ENCODE measurements at places on chromosomes 2 and 18.

DNA sequence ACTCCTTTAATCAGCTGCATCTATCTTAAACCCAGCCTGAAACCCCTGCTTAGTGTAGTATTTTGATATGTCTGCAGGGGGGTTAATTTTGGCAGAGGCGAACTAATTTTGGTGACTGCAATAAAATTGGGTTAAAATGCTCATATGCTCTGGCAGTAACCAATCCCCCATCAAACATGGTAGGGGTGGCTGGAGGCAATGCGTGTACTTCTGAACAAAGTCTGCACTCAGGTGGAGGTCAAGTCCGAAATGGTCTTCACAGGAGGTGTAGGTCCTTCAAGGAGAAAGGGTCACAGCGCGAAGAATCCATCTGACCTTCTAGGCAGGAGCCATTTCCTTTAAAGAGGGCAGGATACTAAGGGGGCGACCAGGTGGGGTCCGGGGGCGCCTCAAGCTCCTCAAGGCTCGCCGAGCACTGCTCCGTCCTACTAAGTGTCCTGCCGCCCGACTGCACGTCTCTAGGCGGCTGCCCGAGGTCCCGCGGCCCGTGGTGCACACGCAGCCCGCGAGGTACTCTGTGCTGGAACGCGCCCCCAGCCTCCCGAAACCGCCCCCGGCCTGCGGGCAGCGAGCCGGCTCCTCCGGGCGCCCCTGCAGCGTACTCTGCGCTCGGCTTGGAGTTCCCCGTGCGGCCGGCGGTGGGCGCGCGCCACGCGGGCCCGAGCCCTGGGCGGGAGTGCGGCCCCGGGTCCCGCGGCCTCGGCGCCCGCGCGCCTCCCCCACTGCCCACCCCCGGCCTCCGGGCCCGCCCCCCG is 1.7 kb upstream of the LDLRAD4 start:
- DNase-seq = peak; percentile 41

DNA sequence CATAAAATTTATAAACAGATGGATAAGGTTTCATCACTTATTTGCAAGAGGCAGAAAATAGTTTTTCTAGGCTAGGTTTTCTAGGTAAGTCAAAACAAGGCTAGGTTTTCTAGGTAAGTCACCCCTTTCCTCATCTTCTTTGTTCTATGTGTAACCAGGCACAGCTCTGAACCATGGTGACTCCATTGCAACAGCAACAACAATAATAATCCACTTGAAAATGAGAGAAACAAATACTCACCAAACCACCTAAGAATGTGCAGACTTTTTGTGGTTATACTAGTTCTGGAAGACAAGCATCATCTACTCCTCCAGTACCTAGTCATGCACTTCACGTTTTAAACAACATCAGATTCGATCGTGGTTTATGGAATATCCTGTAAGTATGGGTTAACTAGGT is 237.4 kb upstream of the ACVR2A start:
- no peak for DNase-seq

DNA sequence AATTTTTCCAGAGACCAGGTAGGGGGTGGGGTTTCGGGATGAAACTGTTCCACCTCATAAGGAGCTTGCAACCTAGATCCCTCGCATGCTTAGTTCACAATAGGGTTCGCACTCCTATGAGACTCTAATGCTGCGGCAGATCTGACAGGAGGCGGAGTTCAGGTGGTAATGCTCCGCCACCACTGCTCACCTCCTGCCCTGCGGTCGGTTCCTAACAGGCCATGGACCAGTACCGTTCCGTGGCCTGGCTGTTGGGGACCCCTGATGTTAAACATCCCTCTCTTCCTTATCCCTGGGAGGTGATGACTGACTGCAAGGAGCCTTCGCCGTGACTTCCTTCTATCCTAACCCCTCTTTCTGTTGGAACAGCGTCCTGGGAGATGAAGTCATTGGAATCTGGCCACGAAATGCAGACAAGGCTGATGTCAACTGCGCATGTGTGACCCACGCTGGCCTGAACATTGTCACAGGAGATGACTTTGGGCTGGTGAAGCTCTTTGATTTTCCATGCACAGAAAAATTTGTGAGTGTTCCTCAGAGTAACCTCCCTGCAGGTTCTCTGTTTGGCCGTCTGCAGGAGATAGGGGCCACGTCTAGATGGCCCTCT is 82.4 kb downstream of the RTN4 start:
- no peak for DNase-seq

- DNase-seq = no peak
Measured at GRCh38 chr2:238019962-238020361, 40.8 kb upstream of the SCLY start.

DNA sequence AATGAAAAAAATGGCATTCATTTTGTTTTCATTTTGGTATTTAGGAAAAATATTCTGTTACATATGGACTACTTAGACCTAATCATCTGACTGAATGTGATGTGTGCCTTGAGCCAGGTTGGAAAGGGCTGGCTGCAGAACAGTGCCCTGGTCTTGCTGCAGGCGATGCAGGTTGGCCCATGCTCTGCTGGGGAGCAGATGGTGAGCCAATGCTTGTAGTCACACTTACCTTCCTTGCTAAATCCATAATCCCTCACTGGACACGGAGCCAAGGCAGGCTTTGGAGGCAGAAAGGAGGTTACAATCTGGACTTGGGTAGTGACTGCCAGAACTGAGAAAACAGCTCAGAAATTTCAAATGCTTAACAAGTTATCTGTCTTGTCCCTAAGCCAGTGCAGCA is 228.7 kb downstream of the ARHGAP15 start:
- DNase-seq = no peak

DNA sequence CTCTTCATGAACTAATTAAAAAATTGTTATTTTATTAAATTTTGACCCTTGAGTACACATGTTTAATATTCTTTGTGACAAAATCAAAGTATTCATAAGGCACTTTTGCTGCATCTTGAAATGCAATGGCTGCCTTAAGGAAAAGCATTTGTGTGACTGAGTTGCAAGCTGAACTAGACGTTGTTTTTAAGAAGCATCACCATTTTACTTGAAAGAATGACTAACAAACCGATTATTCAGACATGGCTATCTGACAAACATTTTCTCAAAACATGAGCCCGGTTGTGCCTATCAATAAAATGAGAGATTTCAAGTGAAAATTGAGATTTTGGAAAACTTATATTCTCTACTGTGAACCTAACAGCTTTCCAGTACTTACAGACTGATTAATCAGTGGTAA is 2.8 kb downstream of the GCFC2 start:
- no peak for DNase-seq

DNA sequence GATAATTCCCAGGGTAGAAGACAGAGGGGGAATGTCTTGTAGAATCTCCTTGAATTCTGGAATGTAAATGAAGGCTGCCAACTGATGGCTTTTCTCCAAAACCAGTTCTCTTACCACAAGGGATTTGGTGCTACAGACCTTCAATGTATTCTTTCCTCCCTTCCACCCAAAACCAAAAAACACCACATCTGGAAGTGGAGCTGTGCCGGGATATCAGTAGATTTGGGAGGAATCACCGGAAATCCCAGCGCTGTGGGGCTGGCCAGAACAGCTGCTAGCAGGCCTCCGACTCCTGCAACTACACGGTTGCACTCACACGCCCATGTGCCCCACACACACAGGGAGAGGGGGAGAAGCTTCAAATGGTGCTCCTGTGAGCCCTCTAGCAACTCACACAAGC is 45.7 kb downstream of the RPL31 start:
- no peak for DNase-seq

DNA sequence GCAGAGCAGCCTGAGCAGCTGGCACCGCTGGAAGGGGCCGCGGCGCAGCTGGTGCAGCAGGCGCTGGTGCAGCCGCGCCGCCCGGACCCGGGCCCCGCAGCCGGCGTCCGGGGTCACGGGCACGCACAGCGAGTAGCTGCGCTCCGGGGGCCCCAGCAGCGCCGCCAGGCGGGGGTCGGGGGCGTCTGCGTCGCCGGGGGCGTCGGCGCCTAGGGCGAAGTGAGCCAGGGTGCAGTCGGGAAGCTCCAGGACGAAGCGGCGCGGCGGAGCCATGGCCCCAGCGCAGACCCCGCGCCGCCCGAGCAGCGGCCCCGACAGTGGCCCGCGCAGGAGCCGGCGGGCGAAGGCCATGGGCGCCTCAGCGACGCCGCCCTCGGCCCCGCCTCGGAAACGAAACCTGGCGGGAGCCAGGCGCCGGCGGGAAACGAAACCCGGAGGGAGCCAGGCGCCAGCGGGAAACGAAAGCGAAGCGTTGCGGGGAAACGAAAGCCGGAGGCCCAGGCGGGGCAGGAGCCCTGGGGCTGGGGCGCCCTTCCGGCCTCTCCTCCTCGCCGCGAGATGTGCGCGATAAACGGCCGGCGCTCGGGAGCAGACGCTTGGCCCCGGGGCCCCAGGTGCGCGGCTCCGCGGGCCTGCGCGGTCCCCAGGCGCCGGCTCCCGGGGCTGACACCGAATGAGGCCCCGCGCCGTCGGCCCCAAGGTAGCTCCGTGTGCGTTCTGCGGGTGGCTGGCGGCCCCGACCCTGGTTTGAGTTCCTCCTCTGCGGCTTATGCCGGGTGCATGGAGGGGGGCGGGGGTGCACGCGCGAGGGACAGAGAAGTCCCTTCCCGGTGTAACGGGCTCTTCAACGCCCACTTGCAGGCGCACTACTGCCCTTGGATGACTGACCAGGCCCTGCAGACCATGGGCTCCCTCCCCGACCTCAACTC is at the start of gene CMPK2:
CMPK2 (minus strand) TSS at position 562 of the 929 bp plus-strand sequence; CDS start at position 351, 211 bp downstream.
- peak; percentile 59 for DNase-seq

- no peak for DNase-seq
Measured at GRCh38 chr2:27730980-27731691, 40.4 kb upstream of the MRPL33 start.

DNA sequence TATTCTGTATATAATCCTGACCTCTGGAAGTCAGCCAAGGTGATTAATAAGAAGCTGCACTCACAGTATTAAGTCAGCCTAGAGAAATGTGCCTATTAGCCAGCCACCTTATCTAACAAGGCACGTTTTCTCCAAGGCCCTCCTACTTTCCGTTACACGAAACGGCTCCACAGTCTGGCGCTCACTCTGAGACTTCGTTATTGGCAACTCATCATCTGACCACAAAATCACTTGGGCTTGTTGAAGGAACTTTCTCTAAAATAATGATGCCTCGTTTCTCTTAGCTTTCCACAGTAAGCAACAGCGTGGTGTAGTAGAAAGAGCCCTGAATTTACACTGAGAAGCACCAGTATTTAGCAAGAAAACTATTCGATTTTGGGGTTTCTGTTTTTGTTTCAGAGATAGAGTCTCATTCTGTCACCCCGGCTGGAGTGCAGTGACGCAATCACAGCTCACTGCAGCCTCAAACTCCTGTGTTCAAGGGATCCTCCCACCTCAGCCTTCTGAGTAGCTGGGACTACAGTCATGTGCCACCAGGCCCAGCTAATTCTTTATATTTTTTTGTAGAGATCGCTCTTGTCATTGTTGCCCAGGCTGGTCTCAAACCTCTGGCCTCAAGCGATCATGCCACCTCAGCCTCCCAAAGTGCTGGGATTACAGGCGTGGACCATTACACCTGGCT is 53.6 kb upstream of the SLC14A1 start:
- peak; percentile 36 for DNase-seq

DNA sequence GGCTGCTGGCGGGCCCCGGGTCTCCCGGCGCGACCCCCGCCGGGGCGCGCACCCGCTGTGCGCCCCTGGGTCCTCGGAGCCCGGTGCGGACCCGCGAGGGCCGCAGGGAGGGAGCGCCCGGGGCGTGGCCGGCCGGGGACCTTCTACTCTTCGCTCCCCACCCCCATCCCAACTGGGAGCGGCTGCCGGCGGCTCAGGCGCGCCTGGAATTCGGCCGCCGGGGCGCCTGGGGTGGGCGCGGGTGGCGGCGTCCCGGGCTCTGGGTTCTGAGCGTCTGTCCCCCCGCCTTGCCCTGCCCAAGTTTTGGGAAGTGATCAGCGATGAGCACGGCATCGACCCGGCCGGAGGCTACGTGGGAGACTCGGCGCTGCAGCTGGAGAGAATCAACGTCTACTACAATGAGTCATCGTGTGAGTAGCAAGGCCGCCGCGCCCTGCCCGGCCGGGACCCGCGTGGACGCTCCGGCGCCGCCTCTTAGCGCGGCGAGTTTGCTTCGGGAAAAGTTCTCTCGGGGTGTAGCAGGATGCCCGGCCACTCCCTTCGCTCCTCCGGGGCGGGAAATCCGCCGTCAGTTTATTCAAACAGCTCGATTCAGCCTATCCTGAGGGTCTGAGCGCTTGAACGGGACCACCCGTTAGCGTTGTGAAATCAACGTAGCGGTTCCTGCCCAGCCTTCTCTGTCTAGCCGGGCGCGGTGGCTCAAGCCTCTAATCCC is 502 bp downstream of the TUBB6 start:
- peak; percentile 26 for DNase-seq

- no peak for DNase-seq
Measured at GRCh38 chr2:121258051-121258450, 27.0 kb downstream of the TFCP2L1 start.

GRCh38 chr2:120236316-120236715 is 13.1 kb upstream of the TMEM185B start:
- DNase-seq = no peak

- DNase-seq = no peak
Measured at GRCh38 chr2:217996361-217996760, 6.4 kb downstream of the TNS1 start.

- DNase-seq = no peak
Measured at GRCh38 chr18:55073116-55073515, 113.9 kb upstream of the CCDC68 start.

GRCh38 chr2:26118682-26119081 is 54.2 kb upstream of the GAREM2 start:
- DNase-seq = no peak

GRCh38 chr2:100274566-100275199 is 47.6 kb downstream of the LONRF2 start:
- no peak for DNase-seq

GRCh38 chr2:136024185-136024584 is 38.8 kb upstream of the DARS1 start:
- no peak for DNase-seq

- no peak for DNase-seq
Measured at GRCh38 chr2:32976409-32977063, 29.8 kb downstream of the LTBP1 start.

GRCh38 chr2:126661702-126662500 is 5.9 kb downstream of the GYPC start:
- no peak for DNase-seq

DNA sequence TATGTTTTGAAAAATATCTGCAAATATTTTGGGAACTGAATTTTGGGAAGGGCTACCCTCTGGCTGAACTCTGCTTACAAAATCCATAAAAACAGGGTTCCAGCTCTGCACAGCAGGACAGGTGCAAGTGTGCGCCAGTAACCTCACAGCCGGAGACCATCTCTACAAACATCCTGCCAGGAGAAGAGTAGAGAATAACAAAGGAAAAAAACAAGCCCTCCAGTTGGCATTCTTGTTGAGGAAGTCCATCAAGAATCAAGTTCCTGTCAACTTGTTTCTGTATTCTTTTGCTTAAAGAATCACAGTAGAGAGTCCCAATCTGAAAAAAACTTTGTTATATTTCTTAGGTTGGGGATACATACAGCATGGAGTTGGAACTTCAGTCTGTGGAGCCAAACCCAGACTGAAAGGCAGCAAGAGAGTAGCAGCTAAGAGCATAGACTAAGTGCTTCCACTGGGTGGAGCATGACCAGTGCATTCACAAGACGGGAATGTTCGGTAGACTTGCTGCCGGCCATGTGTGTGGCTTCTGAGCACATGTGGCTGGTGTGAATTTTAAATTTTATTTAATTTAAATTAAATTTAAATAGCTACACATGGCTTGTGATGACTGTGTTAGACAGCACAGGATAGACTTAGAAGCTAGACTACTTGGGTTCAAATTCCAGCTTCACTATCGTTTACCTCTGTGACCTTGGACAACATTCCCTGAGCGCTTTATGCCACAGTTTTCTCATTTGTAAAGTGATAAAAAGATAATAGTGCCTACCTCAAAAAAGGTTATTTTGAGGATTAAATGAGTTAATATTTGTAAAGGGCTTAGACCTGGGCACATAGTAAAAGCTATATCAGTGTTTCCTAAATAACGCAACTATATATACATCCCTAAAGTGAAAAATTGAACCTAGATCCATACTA is 41.9 kb downstream of the SPTBN1 start:
- no peak for DNase-seq
